Activated T-helper 1 cell treated with anti-CD3 and anti-CD28 coated beads, Interleukin-2, amount 50 U/mL, for 16 hours (primary cell): ENCODE measurements at places on chromosomes 1 and 21.

GRCh38 chr1:204684206-204684570 lies 1.4 kb downstream of the LRRN2 start:
- no peak for DNase-seq

- no peak for DNase-seq
Measured at GRCh38 chr1:220113136-220113695, 19.3 kb downstream of the IARS2 start.

GRCh38 chr1:239840790-239841189 lies 250.9 kb upstream of the FMN2 start:
- DNase-seq: no peak

- no peak for DNase-seq
Measured at GRCh38 chr1:165726169-165726568, 27.8 kb upstream of the ALDH9A1 start.

DNA sequence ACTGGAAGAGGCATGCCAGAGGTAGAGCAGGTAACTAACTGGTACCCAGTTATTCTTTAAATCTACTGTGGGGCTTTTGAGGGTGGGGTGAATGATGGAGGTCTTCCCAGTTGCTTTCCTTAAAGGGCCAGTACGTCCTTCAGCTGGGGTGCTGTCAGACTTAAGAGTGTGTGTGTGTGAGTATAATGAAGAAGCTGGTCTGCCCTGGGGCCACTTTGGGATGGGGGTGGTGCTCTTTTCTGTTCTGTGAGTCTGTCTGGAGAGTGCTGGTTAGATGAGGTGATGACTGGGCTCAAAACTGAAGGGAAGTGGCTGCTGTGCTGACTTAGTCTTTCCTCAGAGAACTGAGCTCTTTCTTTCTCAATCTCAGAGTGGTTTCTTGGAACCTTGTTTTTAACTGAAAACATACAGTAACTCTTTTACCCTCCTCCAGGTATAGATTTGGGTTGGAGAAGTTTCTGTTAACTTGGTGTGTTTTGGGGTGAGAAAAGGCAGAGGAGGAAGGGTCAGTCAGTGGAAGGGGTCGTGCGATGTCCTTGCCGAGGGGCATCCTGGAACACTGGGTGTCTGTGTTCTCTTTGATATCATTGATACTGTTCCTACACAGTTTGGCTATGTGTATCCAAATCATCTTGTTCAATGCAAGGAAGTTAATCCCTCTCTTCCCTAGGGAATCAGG lies 746 bp downstream of the MACF1 start:
- peak; percentile 50 for DNase-seq

DNA sequence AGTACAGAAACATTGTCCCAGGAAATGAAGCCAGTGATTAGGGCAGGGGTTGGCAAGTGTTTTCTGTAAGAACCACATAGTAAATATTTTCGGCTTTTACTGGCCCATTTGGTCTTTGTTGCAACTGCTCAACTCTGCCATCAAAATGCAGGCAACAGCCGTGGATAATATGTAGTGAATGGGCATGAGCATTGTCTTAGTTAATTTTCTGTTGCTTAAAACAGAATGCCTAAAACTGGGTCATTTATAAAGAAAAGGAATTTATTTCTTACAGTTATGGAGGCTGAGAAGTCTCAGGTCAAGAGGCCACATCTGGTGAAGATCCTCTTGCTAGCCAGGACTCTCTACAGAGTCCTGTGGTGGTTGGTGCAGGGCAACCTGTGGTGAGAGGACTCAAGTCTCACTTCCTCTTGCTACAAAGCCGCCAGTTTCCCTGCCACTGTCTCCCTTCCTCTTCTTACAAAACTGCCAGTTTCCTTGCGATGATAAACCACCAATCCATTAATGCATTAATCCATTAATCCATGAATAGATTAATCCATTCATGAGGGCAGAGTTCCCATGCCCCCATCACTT lies 166.4 kb downstream of the PSMG1 start:
- no peak for DNase-seq

DNA sequence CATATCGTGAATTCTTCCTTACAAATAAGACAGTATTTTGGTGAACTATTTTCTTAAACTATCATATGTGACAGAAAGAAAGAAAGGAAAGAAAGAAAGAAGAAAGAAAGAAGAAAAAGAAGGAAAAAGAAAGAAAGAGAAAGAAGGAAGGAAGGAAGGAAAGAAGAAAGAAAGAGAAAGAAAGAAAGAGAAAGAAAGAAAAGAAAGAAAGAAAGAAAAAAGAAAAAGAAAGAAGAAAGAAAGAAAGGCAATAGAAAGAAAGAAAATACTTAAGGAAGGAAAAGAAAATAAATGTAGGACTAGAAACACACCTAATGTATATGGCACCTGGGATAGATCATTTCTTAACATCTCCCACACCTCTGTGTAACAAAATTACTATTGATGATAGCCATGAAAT lies 120.4 kb downstream of the PLA2G4A start:
- DNase-seq: no peak

- peak; percentile 55 for DNase-seq
Measured at GRCh38 chr1:39973503-39974135, 18.7 kb downstream of the MFSD2A start.

- DNase-seq: no peak
Measured at GRCh38 chr1:234896477-234897389, 231.9 kb downstream of the TOMM20 start.

DNA sequence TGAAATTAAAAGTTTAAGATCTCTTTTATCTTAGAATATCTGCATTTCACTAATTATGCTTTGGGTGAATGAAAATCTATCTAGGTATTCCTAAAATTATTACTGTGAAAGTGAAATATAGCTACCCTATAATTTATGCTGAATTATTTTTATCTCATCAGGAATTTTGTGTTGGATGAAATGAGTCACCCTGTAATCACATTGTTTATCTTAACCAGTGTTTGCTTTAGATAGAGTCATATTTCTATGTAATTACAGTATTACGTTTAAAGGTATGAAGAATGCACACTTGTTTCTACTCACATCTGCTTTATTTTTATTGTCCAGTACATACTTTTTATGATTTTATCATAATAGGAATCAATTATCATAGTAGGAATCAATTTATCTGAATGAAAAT lies 249.2 kb downstream of the NCAM2 start:
- no peak for DNase-seq

DNA sequence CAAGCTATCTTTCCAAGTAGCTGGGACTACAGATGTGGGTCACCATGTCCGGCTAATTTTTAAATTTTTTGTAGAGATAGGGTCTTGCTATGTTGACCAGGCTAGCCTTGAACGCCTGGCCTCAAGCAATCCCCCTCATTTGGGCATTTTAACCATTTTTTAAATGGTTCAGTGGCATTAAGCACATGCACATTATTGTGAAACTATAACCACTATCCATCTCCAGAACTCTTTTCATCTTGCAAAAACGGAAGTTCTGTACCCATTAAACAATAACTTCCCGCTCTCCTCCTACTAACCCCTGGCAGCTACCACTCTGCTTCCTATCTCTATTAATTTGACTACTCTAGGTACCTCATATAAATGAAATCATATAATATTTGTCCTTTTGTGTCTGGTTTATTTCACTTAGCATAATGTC lies 4.8 kb upstream of the IL6R start:
- no peak for DNase-seq

DNA sequence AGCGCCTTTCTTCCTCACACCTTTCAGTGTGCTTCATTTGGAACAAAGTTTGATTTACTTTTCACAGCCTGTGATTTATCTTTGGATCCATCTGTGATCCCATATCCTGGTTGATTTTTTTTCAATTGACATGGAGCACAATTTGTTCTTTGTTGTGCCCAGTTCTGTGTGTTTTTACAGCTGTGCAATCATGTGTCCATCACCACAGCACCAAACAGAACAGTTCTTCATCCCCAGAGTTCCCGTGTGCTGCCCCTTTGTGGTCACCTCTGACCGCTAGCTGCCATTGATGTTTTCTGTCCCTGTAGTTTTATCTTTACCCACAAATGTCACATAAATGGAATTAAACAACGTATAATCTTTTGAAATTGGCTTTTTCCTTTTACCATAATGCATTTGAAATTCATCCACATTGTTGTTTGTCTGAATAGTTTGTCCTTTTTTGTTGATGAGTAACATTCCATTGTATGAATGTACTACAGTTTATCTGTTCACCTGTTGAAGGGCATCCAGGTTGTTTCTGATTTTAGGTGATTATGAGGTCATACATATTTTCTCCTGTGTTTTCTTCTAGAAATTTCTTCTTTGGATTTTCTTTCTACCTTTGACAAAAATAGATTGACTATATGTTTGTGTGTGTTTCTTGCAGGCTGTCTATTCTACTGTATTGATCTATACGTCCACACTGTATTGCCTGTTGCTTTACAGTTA lies 17.4 kb downstream of the MIGA1 start:
- no peak for DNase-seq

DNA sequence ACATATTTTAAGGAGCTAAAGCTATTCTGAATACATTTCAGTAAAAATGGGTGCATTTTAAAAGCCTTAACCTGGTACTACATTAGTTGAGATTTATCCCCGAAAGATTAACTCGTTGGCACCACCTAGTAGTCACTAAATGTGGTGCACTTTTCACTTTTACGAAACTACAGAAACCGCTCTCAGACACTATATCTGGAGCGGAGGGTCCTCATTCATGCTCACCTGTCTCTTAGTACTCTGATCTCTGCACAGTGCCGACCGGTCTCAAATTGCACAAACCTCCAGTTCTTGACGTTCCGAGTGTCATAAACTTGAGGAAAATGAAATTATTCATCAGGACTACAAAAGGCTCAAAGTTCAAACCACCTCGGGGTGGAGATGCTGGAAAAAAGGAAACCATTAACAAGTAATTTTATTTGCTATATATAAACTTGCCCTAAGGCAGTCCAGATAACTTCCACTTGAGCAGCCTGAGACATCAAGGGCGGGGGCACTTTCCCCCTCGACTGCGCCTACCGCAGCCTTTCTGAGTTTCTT lies 722 bp downstream of the LZIC start:
- no peak for DNase-seq

GRCh38 chr1:36520771-36521420 lies 38.2 kb upstream of the CSF3R start:
- no peak for DNase-seq

DNA sequence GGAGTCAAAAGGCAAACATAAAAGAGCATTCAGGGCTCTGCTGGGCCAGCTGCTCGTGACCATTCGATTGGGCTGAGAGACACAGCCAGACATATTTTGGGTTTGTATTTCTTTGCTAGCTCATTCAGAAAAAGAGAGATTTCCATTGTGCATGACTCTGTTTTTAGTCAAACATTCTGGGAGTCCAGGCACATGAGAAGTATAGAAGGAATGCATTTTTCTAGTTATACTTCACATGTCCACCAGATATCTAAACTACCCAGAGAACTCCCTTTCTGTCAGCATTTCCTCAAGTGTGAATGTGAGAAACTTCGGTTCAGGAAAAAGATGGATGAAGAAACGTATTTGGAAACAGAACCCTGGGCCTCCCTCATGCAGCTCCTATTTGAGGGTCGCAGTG lies 6.3 kb upstream of the KCNE1 start:
- no peak for DNase-seq

DNA sequence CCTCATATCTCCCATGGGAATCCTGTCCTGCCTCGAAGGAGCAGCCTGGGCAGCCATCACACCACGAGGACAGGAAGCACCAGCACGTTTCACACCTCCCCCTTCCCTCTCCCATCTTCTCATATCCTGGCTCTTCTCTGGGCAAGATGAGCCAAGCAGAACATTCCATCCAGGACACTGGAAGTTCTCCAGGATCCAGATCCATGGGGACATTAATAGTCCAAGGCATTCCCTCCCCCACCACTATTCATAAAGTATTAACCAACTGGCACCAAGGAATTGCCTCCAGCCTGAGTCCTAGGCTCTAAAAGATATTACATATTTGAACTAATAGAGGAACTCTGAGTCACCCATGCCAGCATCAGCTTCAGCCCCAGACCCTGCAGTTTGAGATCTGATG lies 8.7 kb downstream of the SLAMF8 start:
- DNase-seq: no peak

GRCh38 chr1:246599315-246599714 lies 33.1 kb downstream of the CNST start:
- no peak for DNase-seq

DNA sequence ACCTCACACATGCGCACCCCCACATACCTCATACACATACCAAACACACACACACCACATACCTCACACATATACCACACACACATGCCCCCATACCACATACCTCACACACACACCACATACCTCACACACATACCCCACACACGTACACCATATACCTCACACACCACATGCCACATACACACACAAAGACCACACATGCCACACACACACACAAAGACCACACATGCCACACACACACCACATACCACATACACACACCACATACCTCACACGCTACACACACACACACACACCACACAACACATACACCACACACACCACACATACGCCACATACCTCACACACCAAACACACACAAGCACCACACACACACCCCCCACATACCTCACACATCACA lies 30.0 kb downstream of the HIVEP3 start:
- DNase-seq: no peak

- DNase-seq: no peak
Measured at GRCh38 chr1:116664366-116664977, 3.1 kb downstream of the IGSF3 start.

DNA sequence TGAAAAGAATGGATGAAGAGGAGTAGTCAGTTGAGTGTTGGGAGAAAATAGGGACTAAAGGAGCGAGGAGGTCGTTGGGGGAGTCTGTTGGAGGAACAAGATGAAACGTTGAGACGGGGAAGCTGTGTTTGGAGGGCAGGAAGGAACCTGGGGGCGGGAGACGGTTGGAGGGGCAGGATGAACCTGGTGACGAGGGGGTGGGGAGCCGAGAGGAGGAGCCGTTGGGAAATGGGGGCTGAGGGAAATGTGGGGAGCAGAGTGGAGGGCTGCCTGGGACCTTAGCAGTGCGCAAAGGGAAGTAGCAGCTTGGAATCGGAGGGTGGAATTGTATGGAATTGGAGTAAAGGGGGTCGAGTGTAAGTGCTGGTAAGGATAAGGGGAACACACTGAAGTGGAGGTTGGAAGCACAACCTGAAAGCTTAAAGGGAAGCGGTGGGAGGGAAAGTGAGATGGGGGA lies 630 bp downstream of the MTF2 start:
- no peak for DNase-seq

DNA sequence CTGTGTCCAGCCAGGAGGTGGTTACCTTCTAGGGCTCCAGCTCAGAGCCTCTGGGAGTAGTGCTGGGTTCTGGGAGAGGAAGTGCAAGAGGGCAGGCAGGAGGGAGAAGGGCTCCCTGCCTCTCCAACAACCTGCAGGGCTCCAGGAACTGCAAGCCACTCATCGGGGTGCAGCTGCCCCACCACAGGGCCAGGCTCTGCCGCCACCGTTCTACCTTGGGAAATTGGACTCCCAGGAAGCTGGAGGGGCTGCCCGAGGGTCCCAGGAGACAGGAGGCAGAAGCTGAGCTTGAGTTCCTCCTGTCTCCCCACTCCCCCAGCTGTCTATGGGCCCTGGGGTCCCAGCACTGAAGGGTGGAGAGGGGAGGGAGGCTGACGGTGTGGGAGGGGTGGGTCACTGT lies 7.4 kb upstream of the PRDM16 start:
- no peak for DNase-seq

GRCh38 chr1:243270097-243270864 lies 14.4 kb downstream of the SDCCAG8 start:
- no peak for DNase-seq

GRCh38 chr1:229365569-229365968 lies 22.7 kb upstream of the CCSAP start:
- no peak for DNase-seq
